IPS-NIHi11 (cell line): ENCODE measurements at places on chromosomes 5 and 9.
A peak's percentile ranks its signal among the peaks of the same experiment; 100 is the strongest.

- no peak for DNase-seq
Measured at GRCh38 chr5:68303038-68303738, 87.6 kb downstream of the PIK3R1 start.

GRCh38 chr5:137888466-137888862, 793 bp upstream of the PKD2L2 start:
- no peak for DNase-seq

DNA sequence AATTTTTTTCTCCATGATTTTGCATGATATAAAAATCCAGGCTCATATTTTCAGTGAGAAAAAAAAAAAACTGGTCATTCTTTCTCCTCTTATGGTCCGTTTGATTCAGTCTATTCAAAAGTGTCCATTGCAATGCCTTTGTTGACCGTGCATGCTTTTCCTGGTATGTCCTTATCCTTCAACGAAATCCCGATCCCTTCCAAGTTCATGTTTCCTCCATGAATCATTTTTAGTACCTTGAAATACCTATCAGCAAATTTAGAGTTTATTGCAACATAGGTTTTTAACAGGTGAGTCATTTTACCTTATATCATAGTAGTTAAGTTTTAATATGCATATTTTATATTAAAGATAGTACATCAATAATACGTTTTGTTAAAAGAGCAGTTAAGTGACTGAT, 773.8 kb upstream of the CHD1 start:
- no peak for DNase-seq

DNA sequence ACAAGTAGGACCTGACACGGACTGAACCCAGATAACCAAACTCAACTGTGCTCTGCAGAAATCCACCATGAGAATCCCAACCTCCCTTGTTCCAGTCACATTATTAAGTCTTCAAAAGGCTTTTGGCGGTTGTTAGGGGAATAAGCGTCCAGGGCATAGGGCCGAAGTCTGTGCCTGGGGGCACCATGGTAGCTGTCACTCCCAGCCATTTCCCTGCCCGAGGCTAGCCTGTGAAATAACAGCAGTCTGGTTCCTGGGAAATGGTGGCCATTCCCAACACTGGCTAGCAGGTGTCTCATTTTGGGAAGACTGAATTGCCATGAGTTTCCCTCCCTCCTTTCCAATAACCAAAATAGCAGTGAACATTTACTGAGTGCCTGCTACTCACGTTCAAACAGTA, 122.2 kb downstream of the CRB2 start:
- DNase-seq, result no peak

DNA sequence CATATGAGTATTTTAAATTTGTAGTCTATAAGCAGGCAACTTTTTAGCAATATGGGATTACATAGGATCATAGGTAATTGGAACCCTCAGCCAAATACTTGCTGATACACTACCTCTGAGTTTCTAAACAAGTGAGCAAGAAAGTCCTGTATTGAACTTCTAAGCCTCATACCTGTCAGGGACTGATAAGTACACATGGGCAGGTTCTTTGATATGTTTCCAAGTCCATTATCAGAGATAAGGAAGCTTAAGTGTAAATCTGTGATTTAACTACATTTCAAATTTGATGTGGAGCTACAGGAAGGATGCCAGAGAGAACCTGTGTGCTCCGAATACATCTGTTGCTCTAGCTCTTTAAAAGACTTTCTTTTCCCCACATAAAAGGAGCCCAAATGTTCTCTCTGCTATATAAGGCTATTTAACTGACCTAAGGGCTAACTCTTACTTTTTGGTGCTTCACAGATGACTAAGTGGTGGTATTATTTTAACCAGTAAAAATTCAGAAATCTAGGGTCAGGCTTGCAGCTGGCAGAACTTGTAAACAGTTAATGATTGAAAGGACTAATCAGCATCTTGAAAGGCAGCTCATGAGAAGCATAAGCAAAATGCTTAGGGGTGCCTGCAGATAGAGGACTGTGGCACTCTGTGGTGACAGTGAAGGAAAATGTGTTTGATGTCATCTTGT, 228.6 kb downstream of the NR3C1 start:
- no peak for DNase-seq

- DNase-seq, result no peak
Measured at GRCh38 chr9:116717150-116717549, 30.0 kb downstream of the TRIM32 start.

DNA sequence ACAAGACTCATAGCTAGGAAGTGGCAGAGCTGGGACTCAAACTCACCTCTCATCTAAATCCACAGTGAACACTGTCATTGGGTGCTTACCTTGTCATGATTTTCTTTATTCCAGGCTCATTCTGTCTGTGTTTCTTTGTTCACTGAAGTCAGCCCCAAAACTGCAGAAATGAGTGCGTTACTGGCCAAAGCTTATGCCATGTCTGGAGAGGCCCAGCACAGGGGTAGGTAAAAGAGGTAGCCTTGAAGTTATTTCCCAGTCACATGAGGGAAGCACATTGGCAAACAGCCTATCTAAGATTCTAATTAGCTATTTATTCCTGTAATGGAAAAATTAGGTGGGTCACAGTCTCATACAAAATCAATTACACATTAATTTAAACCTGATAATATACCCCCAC, 29.8 kb downstream of the TTC23L start:
- no peak for DNase-seq

- no peak for DNase-seq
Measured at GRCh38 chr9:97413462-97413861, 1.6 kb downstream of the TDRD7 start.

- DNase-seq, result no peak
Measured at GRCh38 chr5:36279054-36279698, 22.5 kb downstream of the RANBP3L start.

DNA sequence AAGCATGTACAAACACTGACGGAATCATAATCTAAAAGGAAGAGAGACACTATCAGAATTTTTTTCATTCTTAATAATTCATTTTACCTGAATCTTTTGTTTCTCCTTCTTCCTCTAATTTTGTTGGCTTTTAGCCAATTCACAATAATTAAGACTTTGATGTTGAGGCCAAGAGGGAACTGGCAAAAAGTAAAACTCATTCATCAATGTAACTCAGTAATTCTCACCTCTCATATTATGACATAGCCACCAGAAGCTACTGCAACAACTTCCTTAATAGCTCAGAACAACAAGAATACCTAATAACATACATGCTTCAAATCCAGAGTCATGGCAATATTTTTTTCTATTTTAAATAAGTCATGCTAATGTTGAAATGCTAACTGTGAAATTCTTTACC, 64.5 kb downstream of the MCTP1 start:
- no peak for DNase-seq

GRCh38 chr9:134946663-134947062, 29.0 kb upstream of the FCN1 start:
- no peak for DNase-seq

GRCh38 chr5:12636209-12636608, 732.0 kb upstream of the CTNND2 start:
- DNase-seq, result no peak

DNA sequence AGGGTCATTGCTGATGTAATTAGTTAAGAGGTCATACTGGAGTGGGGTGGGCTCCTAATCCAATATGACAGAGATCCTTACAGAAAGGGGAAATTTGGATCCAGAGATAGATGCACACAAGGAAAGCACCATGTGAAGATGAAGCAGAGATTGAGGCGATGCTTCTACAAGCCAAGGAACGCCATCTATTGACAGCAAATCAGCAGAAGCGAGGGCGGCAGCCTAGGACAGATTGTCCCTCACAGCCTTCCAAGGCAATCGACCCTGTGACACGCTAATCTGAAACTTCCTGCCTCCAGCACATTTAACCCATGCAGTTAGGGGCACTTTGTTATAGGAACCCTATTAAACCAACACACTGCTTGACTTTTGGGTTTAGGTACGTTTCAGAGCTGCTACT, 285.1 kb upstream of the DAP start:
- peak; percentile 24 for DNase-seq

DNA sequence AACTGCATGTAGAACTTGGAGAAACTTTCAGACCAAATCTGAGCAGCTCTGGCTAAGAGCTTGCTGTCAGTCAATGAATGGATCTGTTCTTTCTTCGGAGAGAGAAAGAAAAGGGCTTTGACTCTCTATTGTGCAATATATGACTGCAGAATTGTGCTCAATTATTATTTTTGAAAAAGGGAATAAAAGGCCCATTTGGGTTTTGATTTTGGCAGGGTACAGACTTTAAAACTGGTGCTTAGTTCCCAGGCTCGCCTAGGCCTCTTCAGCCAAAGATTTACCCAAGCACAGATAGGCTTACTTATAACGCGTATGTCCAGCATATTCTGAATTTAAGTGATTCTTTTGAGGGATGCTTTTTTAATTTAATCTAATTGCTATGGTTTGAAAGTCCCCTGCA, 59.3 kb downstream of the RETREG1 start:
- no peak for DNase-seq

DNA sequence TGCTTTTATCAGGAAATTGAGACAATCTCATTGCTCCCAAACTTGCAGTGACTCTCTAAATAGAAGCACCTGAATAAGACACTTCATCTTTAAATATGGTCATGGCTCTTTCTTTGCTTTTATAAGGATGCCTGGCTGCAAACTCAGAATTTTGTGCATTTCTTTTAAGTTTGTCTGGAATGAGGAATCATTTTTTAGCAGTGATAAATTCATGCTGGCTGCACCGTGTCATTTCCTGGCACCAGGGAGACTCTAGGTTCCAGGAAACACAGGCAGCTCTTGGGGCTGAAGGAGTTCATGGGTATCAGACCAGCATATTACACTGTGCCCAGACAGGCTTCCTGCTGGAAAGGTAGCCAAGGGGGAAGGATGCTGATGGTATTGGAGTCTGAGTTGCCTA, 109.9 kb downstream of the NUDT12 start:
- no peak for DNase-seq

DNA sequence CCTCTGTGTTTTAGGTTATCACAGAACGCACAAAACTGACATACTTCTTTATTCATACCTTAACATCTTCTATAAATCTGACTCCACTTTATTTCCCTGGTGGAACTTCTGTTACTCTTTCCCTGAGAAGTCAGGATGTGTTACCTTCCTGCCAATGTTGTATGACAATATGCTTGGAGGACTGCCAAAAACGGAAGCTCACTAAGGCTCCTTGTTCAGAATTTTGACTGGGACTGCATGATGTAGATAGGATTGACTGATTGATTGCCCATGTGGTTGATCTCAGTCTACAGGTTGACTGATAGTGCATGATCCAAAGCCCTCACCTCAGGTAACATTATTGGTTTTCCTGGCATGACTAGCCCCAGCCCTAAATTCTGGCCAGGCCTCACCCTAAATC, 319.4 kb downstream of the TLR4 start:
- DNase-seq, result no peak

DNA sequence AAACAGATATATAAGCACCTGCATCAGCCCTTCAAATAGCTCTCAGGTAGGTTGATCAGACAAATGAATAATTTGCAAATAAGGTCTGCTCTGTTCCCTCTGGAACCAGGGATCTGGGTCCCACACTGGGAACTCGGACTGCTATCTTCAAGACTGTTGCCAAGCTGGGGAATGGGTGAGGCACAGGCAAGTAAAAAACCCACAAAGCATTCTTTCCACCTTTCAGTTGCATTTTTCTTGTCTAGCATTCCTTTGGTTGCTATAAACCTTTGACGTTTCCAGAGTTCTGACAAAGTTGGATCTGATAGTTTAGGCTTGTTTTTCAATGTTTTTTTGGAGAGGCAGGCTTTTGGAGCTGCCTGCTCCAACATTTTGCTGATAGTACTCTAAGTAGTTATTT, 20.1 kb downstream of the FBXL17 start:
- no peak for DNase-seq

GRCh38 chr5:4879693-4880303, 260.3 kb upstream of the ADAMTS16 start:
- peak; percentile 84 for DNase-seq

DNA sequence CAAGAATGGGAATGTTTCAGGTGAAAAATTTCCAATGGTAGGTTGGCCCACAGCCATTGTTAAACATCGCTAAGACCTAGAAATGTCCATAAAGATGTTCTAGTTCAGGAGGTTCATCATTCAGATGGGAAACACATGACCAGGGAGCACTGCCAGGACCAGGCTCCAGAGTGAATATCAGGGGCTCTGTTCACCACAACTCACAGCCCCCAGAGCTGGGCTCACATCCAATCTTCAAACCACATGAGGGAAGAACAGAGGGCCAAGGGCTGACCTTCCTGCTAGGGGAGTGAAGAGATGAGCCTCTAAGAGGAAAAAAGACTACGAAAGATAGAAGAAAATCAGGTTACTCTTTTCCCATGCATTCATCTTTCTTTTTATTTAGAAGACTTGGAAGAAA, 205.8 kb downstream of the SEMA5A start:
- DNase-seq, result no peak

GRCh38 chr5:61995486-61995885, 310.5 kb upstream of the KIF2A start:
- DNase-seq, result no peak

GRCh38 chr5:66972004-66972403, 224.6 kb downstream of the CD180 start:
- DNase-seq, result no peak

DNA sequence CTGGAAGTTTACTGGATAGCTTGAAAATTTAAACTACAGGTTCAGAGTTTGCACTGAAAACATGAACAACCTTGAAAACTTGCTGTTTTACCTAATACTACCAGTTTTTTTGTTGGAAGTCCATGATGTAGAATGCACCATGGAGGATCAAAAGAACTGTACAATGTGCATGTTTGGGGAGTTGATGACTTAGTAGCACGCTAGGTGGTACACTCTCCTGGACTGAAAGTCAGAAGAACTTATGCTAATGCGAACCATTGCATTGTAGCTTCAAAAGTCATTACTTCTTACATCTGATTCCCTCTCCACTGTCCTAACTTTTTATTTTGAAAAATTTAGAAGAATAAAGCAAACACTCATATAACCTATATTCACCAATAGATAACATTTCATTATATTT, 211.0 kb downstream of the OSTF1 start:
- DNase-seq, result no peak

GRCh38 chr5:55188656-55189540, 15.9 kb upstream of the CDC20B start:
- no peak for DNase-seq

DNA sequence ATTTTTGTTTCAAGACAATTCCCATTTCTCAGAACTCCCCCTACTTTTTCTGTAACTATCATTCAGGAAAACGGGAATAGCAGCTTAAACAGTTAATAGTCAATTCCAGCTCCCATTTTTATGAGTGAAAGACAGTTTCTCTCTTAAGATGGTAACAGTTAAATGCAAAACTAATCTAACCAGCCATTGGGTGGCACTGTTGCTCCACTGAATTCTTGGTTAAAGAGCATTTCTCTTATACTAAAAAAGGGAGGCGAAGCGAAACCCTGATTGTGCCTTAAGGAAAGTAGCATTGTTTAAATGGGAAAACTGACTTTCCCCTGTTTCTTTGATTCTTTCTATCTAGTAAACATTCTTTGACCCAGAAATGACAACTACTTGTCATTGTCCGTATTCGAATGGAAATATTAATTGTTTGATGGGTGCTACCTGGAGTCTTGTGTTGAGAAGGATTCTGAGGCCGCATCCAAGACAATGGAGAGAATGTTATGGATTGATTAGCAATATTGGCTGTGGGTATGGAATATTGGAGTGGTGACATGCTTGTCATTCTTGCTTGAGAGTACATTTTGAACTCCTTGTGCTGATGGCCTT, 507.8 kb downstream of the MAT2B start:
- peak; percentile 45 for DNase-seq

GRCh38 chr9:111449705-111450104, 34.5 kb downstream of the ECPAS start:
- DNase-seq, result no peak
